ENCODE measurements at places on chromosomes 11 and 22.

DNA sequence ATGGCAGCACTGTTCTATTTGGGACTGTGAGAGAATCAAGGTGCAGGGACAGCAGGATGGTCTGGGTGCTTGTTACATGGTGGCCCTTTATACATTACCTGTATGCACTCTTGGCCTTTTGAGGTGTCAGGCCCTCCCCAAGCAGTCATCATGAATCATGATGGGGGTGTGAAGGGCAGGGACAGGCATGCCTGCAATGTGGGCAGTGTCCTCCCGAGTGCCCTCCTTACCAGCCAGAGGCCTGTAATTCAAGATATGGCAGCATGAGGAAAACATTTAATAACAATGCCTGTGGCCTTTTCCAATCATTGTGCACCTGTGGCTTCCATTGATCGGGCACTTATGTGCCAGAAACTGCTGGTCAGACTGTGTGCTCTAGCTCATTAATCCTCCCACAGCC lies 25.5 kb upstream of the CYP2D6 start:
- no peak for DNase-seq

DNA sequence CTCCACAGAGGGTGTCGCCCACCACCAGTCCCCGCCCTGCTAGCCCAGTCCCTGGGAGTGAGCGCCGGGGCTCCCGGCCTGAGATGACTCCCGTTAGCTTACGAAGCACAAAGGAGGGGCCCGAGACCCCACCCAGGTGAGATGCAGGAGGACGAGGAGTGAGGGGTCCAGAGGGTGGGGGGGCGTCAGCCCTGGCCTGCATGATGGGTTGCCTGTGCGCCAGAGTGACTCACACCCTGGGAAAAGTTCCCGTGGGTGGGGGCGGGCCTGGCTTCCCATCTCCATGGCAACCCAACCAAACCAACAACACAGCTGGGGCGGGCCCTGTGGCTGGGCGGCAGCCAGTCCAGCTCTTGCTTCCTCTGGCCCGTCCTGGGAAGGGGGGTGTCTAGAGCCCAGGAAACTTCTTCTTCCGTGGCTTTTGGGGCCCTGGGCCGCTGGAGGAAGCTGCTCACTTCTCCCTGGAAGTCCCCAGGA lies 4.5 kb downstream of the GAS2L1 start:
- peak; percentile 91 for DNase-seq

DNA sequence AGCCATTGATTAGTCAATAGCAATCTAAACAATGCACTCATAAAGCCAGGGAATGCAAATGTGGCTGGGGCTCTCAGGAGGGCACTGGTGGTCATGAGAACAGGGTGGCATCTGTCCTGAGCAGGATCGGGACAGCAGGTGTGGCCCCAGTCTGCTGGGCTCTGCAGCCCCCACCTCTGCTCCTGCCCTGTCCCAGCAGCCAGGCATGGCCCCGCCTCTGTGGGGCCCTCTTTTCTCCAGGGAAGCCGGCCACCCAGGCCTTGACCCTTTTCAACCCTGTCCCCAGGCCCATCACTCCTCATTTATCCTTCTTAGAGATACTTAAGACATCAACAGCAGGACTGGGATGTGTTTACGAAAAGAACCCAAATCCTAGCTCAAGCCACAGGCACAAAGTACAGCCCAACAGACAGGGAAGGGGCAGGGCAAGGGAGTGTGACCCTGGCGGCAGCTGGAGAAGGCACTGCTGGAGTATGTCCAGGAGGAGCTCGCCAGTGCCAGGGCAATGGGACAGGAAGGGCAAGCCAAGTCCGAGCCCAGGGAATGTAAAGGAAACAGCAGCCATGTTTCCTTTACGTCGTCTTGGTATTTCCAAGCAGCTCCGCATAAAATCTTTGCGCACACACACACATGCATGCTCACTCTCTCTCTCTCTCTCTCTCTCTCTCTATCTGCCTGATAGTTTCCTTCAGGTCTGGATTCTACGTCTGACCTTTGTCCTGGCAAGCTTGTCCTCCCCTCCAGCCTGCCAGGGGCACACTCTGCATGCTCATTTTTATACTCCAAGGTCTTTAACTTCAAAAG lies 59.9 kb downstream of the DGCR2 start:
- DNase-seq, result no peak

- no peak for DNase-seq
Measured at GRCh38 chr22:20012741-20013331, 3.8 kb downstream of the ARVCF start.

DNA sequence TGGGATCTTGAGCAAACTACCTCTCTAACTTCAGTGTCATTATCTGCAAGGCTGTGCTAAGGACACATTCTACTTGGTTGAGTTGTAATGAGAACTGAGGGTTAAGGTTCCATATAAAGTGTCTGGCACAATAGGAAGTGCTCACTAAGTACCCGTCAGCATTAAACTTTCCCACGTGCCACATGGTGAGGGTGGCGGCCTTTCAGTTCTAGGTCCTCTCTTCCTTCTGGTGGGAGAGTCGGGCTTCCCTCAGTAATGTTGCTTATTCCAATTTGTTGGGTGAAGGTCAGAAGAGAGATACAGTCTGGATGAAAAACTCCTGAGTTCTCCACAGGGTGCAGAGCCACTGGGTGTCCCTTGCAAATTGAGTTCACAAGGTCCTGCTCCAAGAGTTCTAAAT lies 4.6 kb upstream of the CD6 start:
- no peak for DNase-seq

DNA sequence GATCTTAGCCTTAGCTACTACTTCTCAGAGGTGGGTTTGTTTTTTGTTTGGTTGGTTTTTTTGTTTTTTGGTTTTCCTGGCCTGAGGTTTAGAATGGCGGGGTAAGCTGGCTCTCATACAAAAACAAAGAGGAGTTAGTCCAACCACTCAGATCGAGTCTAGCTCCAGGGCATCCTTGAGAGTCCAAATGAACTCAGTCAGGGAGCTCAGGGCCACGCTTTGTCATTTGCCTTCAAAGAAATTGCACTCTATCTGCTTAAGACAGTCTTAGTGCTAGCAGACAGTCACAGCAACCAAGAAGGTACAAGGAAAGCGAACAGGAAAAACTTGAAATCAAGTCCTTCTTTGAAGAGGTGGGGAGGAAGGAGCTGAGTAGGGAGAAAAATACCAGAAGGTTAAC lies 11.1 kb downstream of the C11orf42 start:
- DNase-seq, result no peak

DNA sequence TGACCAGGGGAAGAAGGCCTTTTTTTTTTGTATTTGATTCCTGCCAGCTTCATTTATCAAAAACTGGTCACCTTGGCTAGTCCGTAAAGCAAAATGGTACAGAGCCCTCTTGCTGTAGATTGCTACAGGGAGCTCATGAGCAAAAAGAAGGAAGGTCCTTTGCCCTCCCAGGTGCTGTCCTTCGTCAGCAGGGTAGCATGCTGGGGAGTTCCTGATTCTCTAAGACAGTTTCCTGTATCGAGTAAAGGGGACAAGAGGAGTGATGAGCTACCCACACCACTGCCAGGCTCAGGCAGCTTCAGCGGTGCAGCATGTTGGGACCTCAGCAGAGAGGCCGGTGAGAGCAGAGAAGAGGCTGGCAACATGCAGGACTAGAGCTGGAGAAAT lies 67.8 kb upstream of the CSNK2A3 start:
- no peak for DNase-seq

GRCh38 chr11:27081056-27081455 lies 40.4 kb downstream of the BBOX1 start:
- no peak for DNase-seq

GRCh38 chr11:67302571-67303131 lies 679 bp upstream of the SSH3 start:
- no peak for DNase-seq

DNA sequence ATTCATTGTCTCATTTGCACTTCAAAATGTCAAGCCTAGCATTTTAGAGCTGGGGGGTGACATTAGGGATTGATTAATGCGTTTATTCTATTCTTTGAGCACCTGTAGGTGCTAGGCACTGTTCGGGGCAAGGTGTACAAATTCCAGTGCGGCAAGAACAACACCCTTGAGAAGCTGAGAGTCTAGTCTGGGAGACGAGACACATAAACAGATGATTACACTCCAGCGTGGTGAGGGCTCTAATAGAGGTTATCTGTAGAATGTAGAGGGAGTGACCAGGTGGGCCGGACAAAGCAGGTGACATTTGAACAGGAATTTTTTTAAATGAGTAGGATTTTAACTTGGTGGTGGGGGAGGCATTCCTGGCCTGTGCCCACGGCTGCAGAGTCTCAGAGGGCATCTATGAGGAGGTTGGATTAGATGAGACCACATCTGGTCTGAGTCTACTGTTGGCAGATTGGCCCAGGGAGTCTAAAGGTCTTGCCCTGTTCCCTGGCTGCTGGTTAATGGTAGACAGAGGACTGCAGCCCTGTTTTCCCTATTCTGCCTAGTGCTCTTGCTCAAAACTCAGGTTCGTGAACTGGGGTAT lies 970 bp downstream of the CAT start:
- DNase-seq, result no peak

DNA sequence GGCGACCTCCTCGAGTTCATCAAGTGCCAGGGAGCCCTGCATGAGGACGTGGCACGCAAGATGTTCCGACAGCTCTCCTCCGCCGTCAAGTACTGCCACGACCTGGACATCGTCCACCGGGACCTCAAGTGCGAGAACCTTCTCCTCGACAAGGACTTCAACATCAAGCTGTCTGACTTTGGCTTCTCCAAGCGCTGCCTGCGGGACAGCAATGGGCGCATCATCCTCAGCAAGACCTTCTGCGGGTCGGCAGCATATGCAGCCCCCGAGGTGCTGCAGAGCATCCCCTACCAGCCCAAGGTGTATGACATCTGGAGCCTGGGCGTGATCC lies 542 bp downstream of the TSSK2 start:
- DNase-seq, result no peak

DNA sequence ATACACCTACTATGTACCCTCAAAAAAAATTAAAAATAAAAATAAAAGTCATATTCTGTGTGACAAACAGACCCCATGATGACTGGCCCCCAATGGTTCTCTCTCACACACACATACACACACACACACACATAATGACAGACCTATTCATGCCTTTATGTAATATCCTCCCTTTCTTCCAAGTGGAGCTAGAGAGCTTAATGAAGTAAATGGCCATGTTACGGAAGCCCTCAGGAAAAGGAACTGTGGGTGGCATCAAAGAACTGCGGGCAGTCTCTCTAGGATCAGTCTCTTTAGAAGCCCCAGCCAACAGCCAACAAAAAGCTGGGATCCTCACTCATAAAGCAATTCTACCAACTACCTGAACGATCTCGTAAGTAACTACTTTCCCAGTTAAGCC lies 125.5 kb downstream of the SIK3 start:
- no peak for DNase-seq

- DNase-seq, result no peak
Measured at GRCh38 chr22:39940757-39941305, 19.4 kb upstream of the TMA7B start.

DNA sequence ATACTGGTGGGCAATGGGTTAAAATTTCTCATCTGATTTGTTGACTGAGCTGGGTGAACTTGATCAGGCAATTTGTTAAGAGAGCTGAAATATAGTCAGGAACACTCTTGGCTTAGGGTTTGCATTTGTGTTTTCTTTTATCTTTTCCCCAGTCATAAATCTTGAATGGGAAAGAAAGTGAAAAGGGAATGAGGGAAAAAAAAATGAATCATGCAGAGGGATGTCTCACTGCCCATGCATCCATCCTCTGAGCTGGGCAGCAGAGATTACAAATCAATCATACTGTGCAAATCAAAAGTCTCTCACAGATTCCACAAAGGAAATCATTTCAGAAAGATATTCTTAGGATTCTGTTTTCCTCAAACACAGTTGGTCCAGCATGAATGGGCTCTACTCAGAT lies 174.2 kb upstream of the MPPED2 start:
- DNase-seq, result no peak

GRCh38 chr22:39242595-39243438 lies 2.0 kb downstream of the PDGFB start:
- no peak for DNase-seq

- no peak for DNase-seq
Measured at GRCh38 chr11:109864151-109864661, 229.0 kb upstream of the ZC3H12C start.

DNA sequence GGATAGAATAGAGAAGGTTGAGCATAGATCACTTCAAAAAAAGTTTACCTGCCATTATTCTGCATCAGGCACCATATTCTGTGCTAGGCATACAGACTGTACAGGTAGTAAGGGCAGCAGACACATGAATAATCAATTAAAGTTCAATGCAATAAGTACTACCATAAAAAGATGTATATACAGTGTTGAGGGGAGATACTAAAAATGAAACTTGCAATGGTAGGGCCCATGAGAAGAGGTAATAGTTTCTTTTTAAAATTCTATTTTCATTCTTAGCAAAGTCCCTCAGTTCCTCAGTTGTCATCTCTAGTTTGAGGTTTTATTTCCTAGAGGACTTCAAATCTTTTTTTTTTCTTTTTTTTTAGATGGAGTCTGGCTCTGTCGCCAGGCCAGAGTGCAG lies 819.9 kb downstream of the FAM181B start:
- DNase-seq, result no peak

DNA sequence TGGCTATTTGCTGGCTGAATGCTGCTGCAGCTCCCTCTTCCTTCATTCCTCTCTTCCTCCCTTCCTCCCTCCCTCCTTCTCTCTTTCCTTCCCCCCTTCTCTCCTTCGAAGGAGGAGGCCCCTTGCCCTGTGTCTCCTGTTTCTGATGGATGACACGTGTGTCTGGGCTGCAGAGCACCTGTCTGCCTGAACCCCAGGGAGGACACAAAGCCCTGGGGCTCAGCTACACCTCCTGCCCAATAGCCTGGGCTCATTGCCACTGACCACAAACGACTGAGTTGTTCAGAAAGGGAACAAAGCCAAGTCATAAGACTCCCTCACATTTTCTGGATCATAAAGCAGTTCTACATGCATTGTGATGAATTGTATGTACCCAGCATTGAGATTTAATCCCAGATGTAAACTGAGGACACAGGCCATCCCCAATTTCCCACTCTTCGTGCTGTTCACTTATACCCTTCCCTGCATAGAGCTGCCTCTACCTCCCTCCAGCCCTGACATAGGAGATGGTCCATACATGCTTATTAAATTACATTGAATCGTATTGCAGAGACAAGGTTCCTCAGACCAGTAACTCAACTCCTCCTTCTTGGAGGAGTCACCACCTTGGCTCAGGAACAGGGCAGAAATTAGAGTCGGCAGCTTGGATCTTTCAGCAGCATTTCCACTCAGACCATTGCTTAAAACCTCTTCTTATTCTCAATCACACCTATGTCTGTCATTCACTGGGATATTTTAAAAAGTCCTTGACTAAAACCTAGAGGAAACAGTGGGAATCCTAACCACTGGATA lies 1.2 kb downstream of the CSRP3 start:
- DNase-seq, result no peak

Data from GOT3 (cell line).